ENCODE measurements at places on chromosomes 5 and 9.

DNA sequence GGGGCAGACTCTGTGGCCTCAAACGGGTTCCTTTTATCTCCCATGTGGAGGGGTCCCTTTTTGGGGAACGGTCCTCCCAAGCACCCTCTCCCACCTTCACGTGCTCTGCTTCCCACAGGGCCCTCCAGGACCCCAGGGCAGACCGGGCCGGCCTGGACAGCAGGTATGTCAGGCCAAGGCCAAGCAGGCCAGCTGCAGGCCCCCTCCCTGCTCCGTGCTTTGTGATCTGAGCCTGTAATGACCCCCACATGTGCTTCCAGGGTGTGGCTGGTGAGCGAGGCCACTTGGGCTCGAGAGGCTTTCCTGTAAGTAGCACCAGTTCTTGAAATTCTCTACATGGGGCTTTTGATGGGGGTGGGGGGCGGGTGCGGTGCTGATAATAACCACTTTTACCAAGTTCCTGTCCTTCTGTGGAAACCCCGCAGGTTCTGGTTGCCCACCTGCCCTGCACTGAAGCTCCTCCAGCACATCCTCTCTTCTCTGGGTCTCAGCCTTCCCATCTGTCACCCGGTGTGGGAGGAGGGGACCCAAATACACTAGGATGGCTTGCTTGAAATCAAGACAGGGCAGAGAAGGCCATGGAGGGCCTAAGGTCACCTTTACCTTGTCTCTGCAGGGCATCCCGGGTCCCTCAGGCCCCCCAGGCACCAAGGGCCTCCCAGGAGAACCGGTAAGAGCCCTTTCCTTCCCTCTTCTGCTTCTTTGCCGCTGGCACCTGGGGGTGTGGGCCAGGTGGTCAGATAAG, 57.9 kb upstream of the ORM1 start:
- no peak for DNase-seq

- DNase-seq = no peak
These were observed 22.8 kb upstream of the LPCAT1 start for GRCh38 chr5:1546556-1546955.

GRCh38 chr5:180323160-180323559, 30.0 kb downstream of the GFPT2 start:
- no peak for DNase-seq

GRCh38 chr9:96874947-96875460, 20.7 kb upstream of the ZNF782 start:
- no peak for DNase-seq

GRCh38 chr9:75483636-75484035, 395.3 kb downstream of the OSTF1 start:
- no peak for DNase-seq

DNA sequence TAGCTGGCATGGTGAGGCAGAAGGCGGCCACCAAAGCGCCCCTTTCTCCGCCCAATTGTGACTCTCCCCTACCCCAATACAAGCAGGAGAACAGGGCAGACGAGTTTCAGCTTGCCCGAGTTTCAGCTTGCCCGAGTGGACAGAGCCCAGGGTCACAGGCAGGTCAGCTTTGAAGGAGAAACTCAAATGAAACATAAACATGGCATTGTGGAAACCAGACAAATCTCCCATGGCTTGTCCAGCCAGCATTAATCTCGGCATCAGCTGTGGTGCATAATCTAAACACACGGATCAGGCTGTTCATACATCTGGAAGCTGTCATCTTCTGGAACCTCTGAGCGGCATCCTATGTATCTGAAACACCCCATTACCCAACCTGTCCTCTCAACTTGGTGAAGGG, 16.9 kb downstream of the PTCH1 start:
- no peak for DNase-seq

DNA sequence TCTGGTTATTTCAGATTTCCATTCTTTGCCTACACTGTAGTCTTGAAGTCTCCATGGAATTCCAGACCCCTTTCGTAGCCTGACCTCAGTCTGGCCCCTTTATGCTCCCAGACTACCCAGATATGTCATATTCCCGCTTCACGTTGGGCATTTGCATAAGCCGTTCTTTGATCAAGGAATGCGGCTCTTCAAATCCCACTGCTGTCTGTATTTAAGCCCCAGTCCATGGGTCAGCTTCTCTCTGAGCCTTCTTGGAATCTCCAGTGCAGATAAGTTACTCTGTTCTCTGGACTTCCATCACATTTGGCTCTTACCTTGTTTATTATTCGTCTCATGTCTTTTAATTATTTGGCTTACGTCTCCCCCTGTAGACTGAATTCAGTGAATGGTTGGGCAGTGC, 97.4 kb downstream of the PARP8 start:
- no peak for DNase-seq
